ENCODE measurements at places on chromosomes 1 and 21.
A peak's percentile ranks its signal among the peaks of the same experiment; 100 is the strongest.

DNA sequence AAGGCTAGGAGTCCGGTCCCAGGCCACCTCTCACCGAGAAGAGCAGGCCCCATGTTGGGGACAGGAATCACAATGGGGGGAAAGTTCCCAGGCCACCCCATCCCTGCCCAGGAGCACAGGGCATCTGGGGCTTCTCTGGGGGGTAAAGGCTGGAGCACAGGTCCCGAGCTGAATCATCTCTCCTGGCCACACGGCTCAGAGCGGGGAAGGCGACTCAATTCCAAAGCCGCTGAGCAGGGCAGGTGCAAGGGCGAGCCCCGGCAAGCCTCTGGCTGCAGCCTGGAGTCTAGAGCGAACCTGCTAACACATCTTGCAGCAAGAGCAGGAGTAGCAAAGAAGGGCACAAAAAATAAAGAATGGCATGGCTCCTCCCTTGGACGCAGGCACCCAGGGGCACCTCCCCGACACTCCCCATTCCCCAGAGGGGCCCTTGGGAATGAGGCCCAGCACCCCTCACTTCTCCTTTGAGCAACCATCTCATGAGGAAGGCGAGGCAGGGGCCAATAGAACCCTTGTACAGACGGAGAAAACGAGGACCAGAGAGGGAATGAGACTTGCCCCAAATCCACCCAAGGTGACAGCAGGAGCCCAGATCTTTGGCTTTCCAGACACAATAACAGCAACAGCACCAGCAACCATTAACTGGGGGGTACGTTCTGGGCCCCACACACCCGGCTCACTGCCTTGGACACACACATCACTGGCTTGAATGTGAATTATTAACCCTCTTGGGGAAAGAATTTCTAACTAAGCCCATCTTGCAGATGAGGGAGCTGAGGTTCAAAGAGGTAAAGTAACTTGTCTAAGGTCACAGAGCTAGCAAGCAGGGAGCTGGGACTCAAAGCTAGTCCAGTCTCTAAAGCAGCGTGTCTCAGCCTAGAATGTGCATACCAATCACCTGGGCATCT lies 20.7 kb upstream of the ALDH4A1 start:
- DNase-seq = no peak

DNA sequence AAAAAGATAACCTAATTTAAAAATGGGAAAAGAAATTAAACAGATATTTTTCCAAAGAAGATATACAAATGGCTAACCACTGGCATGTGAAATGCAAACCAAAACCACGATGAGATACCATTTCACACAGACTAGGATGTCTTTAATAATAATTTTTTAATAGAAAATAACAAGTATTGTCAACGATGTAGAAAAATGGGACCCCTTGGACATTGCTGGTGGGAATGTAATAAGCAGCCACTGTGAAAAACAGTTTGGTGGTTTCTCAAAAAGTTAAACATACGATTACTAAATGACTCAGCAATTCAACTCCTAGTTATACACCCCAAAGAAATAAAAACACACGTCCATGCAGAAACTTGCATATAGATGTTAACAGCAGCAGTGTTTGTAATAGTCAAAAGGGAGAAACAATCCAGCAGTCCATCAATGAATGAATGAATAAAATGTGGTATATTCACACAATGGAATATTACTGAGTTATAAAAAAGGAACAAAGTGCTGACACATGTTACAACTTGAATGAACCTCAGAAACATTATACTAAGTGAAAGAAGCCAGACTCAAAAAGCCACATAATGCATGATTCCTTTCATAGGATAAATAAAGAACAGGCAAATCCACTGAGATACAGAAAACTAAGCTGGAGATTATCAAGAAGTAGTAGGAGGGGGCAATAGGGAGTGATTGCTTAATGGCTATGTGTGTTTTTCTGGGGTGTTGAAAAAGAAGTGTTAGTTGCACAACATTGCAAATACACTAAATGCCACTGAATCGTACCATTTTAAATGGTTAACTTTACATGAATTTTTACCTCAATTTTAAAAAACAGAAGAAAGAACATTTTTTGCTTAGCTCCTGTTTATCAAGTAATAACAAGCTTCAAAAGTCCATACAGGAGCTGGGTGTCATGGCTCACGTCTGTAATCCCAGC lies 4.1 kb downstream of the PPT1 start:
- no peak for DNase-seq

GRCh38 chr1:7783178-7783711 lies 846 bp upstream of the PER3 start:
- DNase-seq = no peak

DNA sequence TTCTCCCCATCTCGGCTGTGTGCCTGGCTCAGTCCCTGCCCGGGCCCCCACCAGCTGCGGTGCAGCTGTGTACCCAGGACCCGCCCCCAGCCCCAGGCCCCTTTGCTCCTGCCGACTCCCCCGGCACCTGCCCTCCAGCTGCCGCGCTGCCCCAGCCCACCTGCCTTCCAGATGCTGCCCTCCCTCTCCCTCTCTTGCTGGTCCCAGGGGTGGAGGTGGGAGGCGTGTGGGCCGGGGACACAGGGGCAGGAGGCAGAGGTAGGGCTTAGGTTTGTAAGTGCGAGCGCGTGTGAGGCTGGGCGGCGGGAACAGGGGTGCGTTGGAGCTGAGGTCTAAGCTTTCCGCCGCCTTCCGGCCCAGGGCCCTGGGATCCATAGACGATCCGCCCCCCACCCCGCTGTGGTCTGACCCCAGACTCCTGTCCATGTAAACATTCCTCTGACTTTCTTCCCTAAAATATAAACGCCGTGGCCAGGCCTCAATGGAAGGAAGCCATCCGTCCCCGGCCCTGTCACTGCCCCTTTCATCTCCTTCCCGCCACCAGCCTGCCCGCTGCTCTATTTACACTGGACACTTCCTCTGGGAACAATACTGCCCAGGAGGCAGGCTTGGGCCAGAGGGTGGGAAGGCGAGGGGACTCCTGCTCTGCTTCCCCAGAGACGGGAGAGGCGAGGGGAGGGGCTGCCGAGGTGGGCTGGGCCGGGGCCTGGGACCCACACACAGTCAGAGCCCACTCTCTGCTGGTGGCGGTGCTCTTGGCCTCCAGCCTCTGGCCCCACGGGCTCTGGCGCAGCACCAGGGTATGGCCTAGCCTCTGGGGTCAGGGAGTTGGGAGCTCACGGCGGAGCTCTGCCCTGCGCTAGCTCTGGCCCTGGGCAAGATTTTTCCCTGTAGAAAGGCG lies 128.3 kb downstream of the CASZ1 start:
- no peak for DNase-seq

- no peak for DNase-seq
These were observed 57.0 kb downstream of the PTP4A2 start for GRCh38 chr1:31880957-31881687.

- no peak for DNase-seq
These were observed 32.4 kb downstream of the ATP1A1 start for GRCh38 chr1:116405241-116406135.

GRCh38 chr1:36087233-36088123 lies 1.2 kb upstream of the ADPRS start:
- DNase-seq = no peak

DNA sequence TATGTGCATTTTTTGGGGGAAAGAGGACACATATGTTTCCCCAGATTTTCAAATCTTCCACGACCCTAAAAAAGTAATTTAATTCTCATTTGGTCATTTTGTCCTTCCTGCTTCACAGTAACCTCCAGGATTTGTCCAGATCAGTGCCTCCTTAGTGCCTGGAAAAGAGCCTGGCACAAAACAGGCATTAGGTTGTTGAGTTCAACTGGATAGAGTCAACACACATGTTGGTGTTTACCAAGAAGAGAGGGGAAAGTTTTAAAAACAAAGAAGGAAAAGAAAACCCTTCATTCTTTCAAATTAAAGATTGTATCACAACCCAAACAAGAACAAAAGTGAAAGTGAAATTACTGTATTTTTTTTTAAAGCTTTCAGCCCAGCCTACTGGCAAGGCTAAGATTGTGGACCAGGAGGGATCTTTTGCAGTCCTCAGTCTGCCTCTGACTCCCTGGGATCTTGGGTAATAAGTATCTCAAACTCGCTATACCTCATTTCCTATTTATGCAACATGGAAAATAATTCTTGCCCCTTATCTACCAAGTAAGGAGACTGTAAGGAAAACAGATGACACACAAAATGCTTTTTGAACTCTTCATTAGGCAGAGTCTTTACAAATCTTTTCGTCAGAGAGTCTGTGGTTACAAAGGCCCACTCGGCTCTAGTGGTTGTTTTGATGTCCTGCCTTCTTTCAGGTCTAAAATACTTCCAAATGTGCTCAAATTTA lies 57.8 kb downstream of the ZNF281 start:
- DNase-seq = no peak

GRCh38 chr1:159208175-159208825 lies 3.6 kb downstream of the ACKR1 start:
- no peak for DNase-seq

GRCh38 chr1:224058303-224058702 lies 55.6 kb upstream of the FBXO28 start:
- DNase-seq = no peak

DNA sequence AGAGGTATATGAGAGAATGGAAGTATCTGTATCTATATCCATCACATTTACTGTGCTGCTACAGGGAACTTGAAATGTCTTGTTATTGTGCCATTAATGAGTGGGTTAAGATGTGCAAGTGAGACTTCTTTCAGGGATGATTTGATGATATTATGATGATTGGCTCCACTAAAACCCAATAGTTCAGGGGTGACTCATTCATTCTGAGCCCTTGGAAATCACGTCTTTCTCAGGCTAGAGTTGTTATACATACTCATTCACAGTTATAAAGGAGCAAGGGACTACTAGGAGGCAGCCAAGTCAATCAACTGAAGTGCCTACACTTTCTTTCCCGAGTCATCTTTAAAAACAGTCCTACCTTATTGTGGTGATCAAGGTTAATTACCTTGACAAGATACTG lies 1109.8 kb upstream of the B3GALT2 start:
- DNase-seq = no peak

DNA sequence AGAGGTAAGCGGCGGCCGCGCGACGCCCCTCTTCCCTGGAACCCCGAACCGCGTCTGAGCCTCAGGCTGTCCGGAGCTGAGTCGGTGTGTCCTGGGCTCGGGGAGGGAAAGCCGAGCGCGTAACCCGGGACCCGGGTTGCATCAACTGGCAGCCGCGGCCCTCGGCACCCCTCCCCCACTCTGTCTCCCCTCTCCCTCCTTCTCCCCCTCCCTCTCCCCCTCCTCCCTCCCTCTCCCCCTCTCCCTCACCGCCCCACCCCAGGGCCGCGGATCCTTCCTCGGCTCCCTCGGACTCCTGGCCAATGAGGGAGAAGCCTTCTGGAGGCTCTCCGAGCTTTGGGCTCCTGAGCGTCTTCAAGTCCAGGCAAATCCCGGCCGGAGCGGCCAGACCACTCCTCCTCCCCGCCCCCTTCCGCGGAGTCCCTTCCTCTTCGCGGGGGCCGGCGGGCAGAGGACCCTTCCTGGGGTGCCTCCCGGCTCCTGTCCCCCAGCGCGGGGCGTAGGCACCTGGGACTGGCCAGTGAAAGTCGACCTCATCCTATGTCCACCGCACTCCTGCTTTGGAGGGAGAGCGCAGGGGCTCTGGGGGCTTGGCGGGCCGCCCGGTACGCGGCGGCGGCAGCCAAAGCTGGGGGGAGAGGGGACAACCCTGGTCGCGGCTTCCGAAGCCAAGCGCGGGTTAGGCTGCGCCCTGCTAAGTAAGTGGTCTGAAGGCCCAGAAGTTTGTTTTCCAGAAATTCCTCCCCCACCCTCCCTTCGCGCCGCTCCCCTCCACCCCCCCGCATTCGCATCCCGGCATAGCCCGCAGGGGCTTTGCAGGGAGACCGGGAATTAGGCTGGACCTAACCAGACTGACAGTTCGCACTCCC lies 850 bp downstream of the SESN2 start:
- peak; percentile 12 for DNase-seq

- no peak for DNase-seq
These were observed 52.1 kb upstream of the BACE2 start for GRCh38 chr21:41115851-41116250.

GRCh38 chr1:242147096-242147976 lies 148.4 kb upstream of the MAP1LC3C start:
- no peak for DNase-seq

DNA sequence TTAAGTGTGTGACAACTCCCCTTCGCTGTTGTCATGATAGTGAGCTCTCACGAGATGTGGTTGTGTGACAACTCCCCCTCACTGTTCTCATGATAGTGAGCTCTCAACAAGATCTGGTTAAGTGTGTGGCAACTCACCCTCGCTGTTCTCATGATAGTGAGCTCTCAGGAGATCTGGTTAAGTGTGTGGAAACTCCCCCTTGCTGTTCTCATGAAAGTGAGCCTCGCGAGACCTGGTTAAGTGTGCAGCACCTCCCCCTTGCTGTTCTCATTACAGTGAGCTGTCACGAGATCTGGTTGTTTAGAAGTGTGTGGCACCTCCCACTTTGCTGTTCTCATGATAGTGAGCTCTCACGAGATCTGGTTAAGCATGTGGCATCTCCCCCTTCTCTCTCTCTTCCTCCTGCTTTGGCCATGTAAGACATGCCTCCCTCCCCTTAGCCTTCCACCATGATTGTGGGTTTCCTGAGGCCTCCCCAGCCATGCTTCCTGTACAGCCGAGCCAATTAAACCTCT lies 25.1 kb upstream of the LSS start:
- DNase-seq = no peak

- no peak for DNase-seq
These were observed 5.8 kb downstream of the TMEM240 start for GRCh38 chr1:1534401-1535154.

GRCh38 chr21:27515676-27516075 lies 548.8 kb upstream of the ADAMTS5 start:
- no peak for DNase-seq

GRCh38 chr1:11874624-11875023 lies 15.9 kb upstream of the NPPB start:
- DNase-seq = no peak
